ENCODE measurements at places on chromosomes 2 and 18. TPM values are rescaled to one million over a fixed set of nuclear protein-coding genes. Genes with fewer than 3 reads are reported as not detected.

- DNase-seq: no peak
Measured at GRCh38 chr18:61735564-61736102, 157.2 kb downstream of the RNF152 start.

- no peak for DNase-seq
Measured at GRCh38 chr2:33051586-33052360, 105.0 kb downstream of the LTBP1 start.

DNA sequence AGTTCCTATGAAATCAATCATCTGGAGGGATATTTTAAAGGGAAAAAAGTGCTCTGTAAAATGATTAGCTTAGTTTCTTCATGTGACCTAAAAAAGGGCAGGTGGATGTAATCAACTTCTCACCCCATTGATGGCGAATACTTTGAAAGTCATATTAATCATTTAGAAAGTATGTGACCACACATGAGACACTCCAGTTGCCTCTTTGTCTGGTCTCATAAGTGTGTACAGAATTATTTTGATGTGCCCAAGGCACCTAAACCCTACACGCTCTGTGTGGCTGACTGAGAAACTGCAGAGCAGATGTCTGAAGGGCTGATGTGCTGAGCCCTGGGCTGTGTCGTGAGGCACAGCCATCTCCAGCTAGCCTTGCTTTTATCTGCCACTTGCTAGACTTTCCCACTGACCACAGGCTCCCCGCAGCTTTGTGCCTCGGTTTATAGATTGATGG is 26.9 kb downstream of the SGPP2 start:
- DNase-seq: no peak

DNA sequence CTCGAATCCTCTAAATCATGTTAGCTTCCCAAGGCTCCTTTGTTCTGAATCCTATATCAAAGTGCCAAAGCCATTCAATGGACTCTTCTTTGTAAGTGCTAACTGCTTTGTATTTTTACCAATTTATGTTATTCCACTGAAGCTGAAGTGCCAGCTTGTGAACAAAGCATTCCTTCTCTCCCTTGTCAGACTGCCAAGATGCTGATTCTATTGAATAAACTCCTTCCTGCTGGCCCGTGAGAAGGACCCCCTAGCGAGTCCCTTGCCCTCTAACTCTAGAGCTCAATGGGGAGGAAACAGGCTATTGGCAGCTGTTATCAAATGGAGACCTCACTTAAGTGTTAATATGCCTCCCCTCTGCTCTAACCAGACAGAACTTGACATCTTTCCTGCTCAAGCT is 1097.9 kb upstream of the CNTNAP5 start:
- DNase-seq: no peak

Gene DYNAP
- total RNA-seq: not detected

DNA sequence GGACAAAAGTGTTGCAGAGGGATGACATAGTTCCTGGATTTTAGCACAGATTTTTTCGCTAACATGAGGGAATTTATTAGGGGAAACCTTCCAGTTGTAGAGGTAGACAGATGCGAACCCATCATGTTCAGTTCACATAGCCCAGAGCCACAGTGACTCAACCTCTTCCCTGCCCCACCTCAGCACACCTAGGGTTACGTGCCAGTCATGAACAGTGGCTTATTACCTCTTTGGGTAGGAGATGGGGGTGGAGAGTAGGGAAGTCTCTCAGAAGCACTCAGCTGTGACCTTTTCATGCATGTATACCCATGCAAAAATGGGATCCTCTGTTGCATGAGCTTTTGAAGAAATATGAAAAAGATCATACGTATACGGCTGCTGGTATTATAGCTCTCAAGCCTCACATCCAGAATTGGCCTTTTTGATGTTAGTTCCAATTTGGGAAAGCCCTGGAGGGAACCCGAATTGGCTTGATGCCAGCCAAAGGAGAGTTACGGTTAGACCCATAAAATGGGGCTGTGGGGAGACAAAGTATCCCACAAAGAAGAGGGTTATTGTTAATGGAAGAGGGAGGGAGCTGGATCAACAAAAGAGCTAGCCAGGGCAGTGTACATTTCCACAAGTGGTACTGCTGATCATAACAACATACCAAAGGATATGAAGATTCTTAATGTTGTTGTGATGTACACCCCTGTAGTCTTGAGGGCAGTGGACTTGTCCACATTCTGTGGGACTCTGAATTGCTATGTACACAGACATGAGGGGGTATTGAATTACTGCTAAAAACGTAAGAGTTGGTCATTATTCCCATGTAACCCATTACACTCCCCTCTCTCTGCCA is 4.9 kb downstream of the TANC1 start:
- no peak for DNase-seq

DNA sequence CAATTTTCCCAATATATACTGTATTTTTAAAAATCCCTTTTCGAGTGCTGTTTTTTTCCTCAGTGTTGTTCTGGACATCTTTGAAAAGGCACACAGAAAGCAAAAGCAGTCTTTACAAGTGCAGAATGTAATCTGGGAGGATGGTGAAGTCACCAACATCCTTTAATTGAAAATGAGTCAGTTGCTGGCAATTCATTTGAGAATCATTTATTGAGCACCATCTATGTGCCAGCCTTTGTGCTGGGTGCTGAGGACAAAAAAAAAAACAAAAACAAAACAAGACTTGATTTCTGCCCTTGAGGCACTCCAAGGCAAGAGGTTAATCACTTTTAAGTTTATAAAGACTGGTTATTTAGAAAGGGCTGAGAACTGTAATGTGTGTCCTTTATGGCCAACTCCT is 46.7 kb upstream of the ACVR1 start:
- no peak for DNase-seq

DNA sequence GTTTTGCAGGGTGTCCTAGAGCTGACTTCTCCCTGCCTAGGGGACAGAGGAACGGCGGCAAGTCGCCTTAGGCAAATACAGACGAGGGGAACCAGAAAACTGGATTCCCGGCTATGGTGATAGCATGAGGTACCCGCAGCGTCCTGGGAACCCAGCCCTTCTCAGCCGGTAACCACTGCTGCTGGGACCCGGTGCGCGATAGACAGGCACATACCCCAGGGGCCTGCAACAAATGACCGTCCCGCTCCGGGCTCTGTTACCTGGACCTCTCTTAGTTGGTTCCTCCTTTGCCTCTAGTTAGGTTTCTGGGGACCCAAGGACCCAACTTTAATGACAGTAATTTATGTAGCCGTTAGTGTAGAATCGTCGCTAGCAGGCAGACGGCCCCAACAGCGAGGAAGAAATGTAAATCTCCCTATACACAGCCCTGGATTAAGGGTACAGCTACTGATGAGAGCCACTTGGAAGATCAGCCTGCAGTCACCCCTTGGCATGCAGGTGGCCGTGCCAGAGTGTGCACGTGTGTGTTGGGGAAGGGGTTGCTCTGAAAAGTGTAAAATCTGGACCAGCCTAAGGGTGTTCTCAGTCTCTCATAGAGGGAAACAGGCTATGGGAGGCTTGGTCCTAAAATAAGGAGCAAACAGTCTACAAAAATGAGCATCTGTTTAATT is 819 bp upstream of the SERPINE2 start:
- no peak for DNase-seq

GRCh38 chr2:102166189-102166845 is 20.5 kb upstream of the IL1RL2 start:
- no peak for DNase-seq

DNA sequence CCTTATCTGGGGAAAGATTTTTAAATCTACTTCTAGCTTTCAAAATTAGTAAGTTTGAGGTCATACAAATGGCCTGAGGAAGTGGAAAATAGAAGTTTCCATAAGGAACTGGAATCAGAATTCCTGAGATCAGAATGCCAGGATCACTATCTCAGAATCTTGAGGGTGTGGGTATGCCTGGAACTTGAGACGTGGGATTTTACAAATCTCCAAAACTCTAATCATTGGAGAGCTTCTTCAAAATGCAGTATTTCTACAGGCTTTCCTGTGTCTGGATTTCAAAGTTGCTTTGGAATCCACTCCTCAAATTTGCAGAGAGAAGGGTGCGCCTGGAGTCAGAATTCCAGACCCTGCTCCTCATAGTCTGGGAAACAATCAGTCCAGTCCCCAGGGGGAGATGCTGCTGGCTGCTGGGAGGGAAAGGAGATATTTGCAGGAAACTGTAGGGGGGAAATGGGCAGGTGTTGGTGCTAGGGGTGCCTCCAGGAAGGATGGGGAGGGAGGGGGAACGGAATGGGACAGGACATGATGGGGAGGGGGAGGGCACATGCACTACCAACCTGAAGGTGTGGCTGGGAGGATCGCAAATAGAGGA is 31.0 kb upstream of the CATIP start:
- DNase-seq: no peak

DNA sequence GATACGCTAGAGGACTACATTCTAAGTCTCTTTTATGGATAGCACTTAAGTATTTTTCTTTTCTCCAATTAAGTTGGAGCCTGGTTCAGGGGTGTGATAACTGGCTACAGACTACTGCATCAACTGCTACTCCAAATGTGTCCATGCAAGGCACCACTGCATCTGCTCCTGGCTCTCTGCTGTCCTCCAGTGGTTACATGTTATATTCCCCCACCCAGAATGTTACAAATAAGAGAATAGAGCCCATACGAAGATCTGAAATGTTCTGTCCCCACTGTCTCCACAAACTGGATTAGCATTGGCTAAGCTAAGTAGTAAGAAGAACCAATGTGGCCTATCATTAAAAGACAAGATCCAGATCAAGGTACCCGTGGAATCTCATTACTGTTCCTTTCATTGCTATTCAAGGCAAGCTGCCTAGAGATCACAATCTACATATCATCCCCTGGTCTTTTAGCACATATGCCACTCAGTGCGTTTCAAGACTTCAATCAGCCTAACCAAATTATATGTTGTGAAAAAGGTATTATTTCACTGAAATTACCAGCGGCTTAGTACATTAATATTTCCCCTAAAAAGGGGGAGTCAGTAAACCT is 308.3 kb upstream of the SLC8A1 start:
- DNase-seq: no peak

Gene RFX8
- 0.14 TPM for total RNA-seq

GRCh38 chr2:170307052-170307451 is 129.1 kb downstream of the MYO3B start:
- no peak for DNase-seq

DNA sequence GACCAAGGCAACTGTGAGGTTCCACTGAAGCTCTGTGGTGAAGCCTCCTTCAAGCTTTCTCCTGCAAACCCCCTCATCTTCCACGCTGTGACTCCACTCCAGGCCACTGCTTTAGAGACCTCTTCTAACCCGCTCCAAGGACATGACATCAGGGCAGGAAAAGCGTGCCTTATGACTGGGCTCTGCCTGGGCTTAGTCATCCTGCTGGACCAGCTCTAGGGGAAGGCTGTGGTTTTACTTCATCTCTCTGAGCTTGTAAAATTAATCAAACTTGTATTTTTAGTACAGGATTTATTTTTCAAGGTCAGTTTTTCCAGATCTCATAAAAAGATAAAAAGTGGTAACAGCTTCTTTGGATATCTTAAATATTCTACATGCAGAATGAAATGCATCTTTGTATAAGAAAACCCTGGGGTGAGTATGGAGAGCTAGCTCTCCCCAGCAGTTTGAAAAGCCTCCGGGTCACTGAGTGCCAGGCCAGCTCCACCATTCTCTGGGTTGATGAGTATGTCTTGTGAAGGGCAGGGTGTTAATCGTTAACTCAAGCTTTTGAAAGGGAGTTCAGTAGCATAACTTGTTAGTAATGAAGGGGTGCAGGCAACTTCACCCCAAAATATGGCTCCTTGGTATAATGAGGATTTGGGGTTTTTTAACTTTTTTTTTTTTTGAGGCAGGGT is 33.1 kb upstream of the YPEL5 start:
- no peak for DNase-seq

- no peak for DNase-seq
Measured at GRCh38 chr18:32324181-32324580, 134.3 kb downstream of the MEP1B start.

DNA sequence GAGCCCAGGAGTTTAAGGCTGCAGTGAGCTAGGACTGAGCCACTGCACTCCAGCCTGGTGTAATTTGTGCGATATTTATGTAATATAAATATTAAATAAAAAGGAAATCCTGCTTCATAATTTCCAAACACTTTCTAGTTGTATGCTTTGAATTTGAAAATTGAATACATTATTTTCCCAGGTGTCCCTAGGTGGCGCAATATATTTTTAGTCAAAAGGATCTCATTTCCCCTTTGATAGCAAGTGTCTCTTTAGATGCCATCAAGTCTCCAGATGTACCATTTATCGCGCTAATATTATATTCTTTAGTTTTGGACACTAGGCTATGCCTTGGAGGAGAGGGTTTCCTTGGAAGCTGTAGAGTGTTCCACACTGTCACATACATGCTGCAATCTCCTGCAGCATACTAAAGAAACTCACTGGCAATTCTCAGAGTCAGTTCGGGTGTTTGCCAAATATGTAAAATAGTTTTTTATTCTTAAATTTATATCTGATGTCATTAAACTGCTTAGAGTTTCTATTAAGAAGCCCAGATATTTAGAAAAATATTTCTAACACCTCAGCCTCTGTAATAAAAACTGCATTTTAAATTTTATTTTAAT is 5.6 kb upstream of the WDR7 start:
- DNase-seq: no peak

- no peak for DNase-seq
Measured at GRCh38 chr18:62655520-62656219, 59.7 kb upstream of the PHLPP1 start.

GRCh38 chr2:57597940-57598339 is 448.7 kb upstream of the VRK2 start:
- DNase-seq: no peak

Gene KLHL30
- 18.3 TPM for total RNA-seq

Gene RIT2
- not detected for total RNA-seq

DNA sequence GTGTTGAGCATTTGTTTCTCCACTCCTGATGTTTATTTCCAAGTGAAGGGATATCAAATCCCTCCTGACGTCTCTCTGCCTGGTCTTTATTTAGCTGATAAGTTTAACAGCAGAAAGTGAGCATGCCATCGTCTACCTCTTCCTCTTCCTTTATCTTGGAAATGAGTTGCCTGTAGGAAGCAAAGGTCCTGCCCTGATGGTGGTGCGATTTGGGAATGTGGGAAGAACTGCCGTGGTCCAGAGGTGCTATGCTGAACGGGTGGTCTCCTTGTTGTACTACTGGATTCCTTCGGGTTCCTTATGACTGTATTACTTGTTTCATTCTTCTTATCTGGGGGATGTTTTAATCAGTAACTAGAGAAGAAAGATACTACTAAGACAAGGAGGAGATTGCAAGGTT is 217.5 kb downstream of the PMAIP1 start:
- no peak for DNase-seq

Gene CHRND
- not detected for total RNA-seq

- DNase-seq: no peak
Measured at GRCh38 chr18:37139876-37140275, 310.9 kb downstream of the KIAA1328 start.

Gene REG3A
- total RNA-seq: 2.8 TPM
